ENCODE measurements at places on chromosomes 16 and 17. TPM values are rescaled to one million over a fixed set of nuclear protein-coding genes. Genes with fewer than 3 reads are reported as not detected.

GRCh38 chr17:70073310-70073709 is 1.7 kb upstream of the KCNJ16 start:
- DNase-seq: no peak

Gene CHST4
- total RNA-seq: 6.7 TPM

- DNase-seq: no peak
Measured at GRCh38 chr16:80362816-80363215, 178.0 kb upstream of the DYNLRB2 start.

GRCh38 chr17:77604973-77605313 is 353.6 kb upstream of the TNRC6C start:
- DNase-seq: no peak

Gene CCDC154
- total RNA-seq: not detected

Gene GRB7
- 61.6 TPM for total RNA-seq
